ENCODE measurements at places on chromosomes 16 and 17.

- no peak for DNase-seq
Observed at GRCh38 chr16:12225255-12225654, 248.7 kb downstream of the SNX29 start.

GRCh38 chr17:29560316-29560715, 6.5 kb downstream of the ABHD15 start:
- DNase-seq = no peak

DNA sequence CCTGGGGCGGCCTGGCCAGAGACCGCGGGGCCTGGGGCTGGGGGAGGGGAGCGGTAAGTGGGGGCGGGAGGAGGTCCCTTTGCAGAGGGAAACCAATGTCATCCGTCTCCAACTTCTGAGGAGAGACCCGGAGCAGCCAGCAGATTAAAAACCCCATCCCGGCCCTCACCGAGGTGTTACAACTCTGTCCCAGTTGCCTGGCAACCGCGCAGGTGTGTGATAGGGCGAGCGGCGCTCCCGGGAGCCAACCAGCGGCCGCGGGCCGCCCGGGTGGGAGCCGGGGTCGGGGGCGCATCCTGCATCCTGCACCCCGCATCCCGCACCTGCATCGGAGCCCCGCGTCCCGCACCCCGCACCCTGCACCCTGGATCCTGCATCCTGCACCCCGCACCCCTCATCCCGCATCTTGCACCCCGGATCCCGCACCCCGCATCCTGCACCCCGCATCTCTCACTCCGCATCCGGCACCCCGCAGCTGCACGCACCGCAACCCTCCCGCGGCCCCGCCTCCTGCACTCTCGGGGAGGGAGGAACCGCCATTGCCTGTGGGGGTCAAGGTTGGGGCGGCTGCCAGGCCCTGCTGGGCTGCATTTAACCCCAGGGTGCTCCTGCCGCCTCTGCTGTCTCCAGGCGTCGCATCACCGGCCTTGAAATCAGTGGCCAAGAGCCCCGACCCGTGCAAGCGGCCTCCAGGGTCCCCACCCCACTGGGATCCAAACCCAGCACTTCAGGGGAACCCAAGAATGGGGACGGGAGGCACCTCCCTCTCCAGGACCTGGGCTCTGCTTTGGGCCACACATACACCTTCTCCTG, 47.3 kb downstream of the RTN4RL1 start:
- no peak for DNase-seq

DNA sequence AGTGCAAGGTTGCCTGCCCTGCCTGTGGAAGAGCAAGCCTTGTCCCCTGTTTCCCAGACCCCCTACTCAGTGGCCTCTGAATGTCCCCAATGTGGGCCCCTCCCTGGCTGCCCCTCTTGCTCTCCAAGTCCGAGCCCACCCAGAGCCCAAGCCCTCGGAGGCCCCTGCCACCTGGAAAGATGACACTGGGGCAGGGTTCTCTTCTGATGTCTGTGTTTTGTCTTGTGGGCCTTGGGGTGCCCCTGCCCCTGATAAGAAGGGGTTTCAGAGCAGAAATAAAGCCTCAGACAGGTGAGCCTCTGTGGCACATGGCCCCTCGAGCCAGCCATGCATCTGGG, 85.4 kb upstream of the CBX4 start:
- DNase-seq = no peak

GRCh38 chr17:44804302-44805089, 25.6 kb downstream of the GJC1 start:
- DNase-seq = no peak

DNA sequence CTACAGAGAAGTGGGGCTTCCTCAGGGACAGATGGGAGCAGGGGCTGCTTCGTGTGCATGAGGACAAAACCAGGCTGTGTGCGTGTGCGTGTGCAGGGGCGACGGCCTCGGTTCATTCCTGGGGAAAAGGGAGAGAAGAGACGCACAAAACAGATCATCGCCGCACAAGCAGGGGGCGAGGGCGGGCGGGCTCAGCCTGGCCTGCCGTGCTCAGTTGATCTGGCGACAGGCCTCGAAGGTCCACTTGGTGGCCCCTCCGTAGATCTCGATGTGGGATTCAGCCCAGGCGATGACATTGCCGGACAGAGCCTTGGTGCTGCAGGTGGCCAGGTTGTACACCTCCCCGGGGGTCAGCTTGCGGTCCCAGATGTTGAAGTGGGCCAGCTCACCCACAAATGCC, 5.8 kb downstream of the NPTX1 start:
- no peak for DNase-seq

DNA sequence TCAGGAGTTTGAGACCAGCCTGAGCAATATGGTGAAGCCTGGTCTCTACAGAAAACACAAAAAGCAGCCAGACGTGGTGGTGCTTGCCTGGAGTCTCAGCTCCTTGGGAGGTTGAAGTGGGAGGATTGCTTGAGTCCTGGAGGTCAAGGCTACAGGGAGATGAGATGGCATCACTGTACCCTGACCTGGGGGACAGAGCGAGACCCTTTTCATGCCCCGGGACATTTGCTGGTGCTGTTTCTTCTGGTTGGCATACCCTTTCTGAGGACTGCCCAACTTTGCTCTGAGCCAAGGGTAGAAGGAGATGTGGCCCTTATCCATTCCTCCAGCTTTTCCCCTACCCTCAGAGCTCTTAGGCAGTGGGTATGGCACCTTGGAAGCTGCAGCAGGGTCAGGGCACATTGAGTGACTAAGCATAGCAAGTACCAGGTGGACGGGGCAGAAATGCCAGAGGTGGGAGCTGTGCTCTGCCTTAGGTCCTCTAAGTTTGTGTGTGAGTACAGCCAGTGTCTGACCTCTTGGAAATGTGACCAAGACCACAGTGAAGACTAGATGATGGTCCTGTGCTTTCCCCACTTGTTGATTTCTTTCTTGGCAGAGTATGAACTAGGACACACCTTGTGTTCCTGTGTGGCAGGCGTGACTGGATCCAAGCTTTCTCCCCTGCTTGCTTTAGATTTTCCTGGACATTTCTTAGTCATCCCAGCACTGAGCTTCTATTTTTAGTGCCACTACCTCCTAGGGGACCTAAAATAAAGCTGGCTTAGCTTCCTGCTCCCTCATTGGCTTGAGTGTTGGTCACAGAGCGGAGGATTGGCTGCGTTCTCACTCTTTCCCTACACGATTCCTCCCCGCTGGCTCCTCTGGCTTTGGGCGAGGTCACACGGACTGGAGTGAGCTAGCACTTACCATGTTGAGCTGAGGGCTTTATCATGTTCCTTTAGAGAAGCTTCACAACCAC, 9.9 kb upstream of the EDC4 start:
- no peak for DNase-seq

DNA sequence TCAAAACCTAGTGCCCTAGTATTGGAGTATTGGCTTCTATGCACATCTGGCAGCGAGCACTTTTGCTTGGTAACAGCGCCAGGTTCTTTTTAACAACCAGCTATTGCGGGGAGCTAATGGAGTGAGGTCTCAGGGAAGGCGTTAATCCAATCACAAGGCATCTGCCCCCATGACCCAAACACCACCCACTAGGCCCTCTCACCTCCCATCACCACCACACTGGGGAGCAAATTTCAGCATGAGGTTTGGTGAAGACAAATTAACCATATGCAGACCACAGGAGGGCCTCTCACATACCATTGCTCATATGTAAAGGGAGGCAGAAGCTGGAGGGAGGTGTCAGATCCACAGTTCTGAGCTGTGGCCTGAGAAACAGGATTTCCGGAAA, 893 bp upstream of the ODF4 start:
- no peak for DNase-seq

DNA sequence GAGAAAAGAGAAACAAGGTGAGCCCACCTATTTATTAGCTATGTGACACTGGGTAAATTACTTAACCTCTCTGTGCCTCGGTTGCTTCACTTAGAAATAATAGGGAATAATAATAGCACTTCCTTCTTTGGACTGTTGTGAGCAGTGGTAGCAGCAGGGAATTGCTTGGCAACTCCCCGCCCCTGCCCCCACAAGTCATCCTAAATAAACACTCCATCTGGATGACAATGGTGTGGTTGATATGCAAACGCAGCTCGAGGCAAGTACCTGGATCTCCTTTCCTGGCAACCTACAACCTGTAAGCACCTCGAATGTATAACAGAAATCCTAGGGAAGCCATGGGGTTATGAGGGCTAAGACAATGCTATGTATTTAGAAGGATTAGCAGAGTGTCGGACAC, 9.1 kb downstream of the TEKT3 start:
- no peak for DNase-seq

- DNase-seq = no peak
Observed at GRCh38 chr17:19731626-19732025, 15.2 kb upstream of the SLC47A2 start.

DNA sequence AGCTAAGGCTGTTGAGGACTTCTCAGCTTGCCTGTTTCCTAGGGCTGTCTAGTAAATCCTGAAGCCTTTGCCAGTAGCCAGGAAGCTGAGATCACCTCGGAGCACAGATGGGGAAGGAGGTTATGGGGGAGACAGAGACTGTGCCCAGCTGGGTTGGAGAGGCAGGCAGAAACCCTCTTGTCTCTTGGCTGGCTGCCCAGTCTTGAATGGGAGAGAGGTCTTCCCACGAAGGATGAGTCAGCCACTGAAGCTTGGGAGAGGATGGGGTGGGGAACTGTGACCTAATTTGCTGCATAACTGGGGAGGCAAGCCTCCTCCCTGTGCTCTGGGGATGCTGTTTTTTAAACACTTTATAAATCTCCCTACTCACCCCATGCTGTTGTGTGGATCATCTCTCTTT, 69.8 kb downstream of the SHISA9 start:
- DNase-seq = no peak

DNA sequence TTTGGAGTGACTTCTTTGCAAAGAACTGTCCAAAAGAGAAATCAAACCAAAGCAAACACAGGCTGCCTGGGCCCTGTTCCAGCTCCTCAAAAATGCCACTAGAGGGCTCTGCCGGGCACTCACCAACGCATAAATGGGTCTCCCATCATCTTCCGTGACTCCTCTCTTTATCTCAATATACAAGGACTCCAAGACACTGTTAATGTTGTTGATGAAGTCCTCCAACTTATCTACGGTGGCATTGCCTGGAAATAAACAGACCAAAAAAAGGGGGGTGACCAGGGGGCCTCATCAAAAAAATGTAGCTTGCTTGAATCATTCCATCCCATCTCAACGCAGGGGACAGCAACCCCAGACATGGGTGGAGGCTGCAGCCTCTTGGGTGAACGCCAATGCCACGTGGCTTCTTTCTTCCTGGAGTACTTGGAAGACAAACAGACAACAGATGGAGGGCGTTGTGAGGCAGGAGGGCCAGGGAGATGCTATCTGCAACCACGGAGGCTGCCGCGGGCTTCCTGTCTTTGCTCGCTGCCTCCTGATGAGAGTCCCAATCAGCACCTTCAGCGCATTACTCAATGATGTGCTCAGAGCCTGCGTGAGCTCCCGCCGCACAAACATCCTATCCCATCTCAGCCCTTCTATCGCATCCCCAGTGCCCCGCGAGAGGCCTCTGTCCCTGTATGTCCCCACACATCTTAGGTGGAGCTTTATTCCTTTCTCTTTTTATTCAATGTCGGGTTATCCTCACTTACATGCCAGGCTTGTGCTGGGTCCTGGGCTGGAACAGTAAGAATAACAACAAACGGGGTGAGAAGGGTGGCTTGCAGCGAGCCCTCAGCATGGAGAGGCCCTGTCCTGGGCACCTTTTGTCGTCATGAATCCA, 32.0 kb downstream of the KDM8 start:
- peak; percentile 27 for DNase-seq

- DNase-seq = no peak
Observed at GRCh38 chr17:71113347-71113746, 944.0 kb downstream of the KCNJ2 start.

GRCh38 chr17:78839762-78840529, 668 bp downstream of the USP36 start:
- no peak for DNase-seq

DNA sequence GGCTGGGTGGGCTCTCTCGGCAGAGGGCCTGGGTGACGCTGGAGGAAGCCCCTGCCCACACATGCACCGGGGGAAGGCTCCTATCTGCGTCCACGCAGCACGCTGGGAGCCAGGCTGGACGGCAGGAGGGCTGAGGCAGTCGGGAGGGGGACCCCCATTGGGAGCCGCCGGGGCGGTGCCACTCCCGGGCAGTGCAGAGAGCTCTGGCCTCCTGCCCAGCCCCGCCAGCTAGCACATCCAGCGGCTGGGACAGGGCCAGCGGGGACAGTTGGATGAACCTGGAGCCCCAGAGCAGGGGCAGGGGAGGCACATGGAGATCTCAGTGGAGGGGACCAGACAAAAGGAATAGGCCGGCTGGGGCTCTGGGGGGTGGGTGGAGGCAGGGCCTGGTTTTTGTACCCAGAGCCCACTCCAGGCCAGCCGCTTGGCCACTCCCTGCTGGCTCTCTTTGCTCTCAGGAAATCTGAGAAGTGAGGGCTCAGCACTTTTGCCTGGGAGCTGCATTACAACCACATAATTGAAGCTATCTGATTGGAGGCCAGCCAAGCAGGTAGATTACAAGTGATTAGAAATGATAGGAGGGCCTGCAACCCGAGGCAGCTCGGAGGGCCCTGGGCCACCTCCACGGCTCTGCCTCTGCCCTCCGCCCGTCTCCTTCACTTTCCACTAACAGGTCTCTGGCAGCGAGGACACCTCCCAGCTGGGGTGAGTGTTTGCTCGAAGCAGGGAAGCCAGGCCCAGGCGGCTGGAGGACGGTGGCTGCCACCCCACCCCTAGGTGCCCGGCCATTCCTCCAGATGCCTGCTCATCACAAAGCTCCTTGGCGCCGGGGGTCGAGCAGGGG, 40.1 kb downstream of the ENGASE start:
- DNase-seq = peak; percentile 57

DNA sequence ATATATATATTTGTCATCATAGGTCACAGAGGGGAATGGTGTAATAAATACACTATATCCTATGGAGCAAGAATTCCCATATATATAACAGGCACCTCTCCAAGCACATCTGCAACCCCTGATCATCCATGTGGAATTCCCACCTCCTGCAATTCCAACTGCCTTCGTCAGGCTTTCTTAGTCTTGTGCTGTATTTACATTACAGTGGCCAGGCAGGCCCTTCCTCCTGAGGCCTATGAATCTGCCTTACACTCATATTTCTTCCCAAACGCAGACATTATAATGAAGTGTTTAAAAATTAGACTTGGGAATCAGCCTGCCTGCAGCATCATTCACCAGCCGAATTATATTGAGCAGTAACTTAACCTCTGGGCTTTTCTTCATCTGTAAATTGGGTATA, 19.3 kb upstream of the DNAH9 start:
- DNase-seq = no peak

DNA sequence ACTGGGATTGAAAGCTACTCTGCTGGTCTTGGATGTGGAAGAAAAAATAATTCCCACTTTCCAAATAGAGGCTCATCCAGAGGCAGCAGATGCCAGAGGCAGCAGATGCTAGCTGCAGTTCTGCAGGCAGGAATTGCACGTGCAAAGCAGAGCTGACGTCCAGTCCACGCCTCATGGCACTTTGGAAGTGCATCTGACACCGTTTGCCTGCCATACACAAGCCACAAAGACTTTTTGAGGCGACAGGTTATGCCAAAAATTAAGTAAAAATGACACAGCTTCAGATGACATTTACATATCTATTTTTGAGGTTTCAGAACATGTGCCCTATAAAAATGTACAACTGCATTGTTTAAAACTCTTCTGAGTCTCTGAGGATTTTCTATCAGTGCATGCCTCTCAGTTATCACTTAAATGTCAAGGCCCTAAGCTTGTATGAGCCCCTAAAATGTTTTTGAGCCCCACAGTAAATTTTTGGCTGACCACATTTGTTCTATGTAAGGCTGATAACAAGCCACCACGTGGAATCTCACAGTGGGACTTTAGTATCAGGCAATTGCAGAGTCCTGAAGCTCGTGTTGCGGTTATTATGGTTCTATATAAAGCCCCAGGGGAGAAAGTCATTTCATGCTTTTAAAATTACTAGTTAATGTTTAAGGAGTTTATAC, 239.2 kb downstream of the PRKCA start:
- DNase-seq = no peak

All from NCI-H774 (cell line).